Astrocyte of the spinal cord (primary cell): ENCODE measurements at places on chromosomes 7 and 10.

- no peak for DNase-seq
Measured at GRCh38 chr10:132381741-132382140, 15.3 kb upstream of the PWWP2B start.

- DNase-seq: peak; percentile 95
Measured at GRCh38 chr10:17059197-17059688, 70.4 kb downstream of the CUBN start.

- DNase-seq: no peak
Measured at GRCh38 chr7:15402436-15403136, 159.2 kb downstream of the AGMO start.

DNA sequence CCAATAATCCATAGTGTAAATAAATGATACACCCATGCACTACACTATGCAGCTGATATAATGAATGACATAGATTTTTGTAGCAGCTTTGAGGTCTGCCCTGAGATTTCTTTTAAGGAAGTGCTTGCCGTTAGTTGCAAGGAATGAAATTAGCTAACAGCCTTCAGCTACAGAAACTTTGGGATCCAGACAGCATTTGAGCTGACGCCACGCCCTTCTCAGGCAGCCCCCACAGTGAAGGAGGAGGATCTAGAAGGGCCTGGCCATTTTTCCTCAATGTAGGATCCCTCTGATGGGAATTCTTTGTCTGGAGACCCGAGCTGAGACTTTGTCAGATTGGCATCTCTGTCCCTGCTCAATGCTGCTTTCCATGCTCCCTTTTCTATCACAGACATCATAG is 6.1 kb upstream of the PDK4 start:
- no peak for DNase-seq

GRCh38 chr10:99315853-99316252 is 13.3 kb upstream of the CNNM1 start:
- DNase-seq: no peak

- no peak for DNase-seq
Measured at GRCh38 chr10:105679781-105680180, 1038.7 kb downstream of the SORCS3 start.
